ENCODE measurements at places on chromosomes 6 and 20.

DNA sequence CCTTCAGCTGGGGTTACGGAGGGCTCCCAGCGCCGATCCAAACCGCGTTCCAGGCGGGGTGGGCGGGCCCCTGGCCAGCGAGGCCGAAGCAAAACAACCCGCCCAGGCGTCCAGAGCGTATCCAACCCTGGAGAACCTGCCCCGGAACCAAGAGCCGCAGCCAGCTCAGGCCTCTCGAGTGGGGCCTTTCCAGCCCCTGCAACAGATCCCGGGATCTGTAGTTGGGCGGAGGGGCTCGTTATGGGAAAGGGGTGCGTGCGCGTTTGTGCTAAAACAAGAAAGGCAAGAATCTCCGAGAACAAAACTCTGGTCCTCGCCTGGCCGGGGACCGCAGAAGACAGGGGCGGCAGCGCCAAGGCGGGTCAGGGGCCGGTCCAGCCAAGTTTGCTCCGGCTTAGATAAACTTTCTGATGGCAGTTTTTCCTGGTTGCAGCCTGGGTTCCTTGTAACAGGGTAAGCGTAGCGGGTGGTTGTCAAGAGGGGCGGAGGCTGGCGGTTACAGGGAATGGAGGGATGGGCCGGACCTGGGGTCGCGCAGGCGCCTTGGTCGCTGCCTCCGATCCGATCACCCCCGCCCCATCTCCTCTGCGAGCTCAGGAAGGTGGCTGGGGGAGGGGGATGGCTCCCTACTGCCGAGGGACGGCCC is 448 bp upstream of the RIN2 start:
- peak; percentile 95 for DNase-seq

DNA sequence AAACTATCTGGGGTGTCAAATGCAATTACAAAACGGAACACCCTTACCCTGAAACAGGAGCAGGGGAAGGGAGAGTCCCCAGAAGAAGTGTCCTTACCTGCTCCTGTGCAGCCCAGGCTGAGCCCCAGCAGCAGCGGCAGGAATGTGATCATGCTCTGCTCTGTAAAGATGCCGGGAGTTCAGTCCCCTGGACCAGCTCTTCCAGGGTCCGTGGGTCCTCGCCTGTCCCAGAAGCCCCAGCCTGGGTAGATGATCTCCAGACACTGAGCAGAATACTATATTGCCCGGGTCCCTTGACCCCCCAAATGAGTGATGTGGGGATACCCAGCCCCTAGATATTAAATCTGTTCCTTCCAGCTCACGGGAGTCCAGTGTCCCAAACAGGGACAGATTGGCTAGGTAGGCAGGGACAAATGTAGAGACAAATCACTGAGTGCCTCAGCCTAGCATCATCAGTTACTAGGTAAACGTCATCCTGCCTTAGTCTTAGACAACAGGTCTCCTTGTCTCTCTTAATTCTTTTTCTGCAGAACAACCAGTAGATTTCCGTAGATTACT is at the start of gene HLA-DMB:
Gene HLA-DMB (minus strand): TSS at position 373 of the 558 bp plus-strand sequence. CDS start 221 bp downstream, at position 152.
- DNase-seq = no peak

DNA sequence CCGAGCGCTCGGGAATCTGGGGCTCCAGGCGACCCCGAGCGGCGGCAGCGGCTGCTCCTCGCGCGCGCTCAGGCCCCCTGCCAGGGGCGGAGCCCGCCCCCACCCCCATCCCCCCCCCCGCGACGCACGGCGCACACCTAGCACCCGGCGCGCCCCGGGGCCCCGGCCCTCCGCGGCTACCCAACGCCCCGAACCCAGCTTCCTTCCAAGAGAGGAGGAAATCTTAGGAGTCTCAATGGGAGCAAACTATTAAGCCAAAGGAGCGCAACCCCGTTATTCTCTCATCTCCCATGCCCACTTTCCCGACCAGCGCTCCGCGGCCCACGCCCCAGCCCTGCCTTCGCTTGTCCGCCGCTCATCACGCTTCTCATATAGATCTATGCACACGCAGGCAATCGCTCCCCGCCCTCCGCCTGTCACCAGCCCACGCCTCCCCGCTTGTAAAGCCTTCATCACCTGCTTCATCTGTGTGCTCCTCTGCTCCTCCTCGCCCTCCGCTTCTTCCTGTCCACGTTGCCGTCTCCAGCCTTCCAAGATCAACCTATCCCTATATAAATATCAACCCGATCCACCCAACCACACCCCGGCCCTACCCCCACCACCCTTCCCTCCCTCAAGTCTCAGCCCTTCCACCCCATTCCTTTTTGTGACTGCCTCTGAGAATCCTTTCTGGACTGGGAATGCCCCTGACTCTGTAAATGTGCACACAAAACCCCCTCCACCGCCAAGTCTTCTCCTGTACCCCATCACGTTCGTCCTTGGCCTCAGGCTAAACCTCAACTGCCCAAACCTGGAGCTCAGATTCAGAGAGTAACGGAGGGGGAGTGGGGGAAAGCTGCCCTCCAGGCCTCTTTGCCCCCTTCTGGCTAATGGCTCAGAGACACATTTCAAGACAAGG is at the start of gene DLK2:
Gene DLK2 (minus strand): TSS at position 18 of the 898 bp plus-strand sequence. CDS start 723 bp downstream, outside the sequence.
- no peak for DNase-seq

- no peak for DNase-seq
These were observed 42.3 kb downstream of the PDYN start for GRCh38 chr20:1951436-1952115.

GRCh38 chr6:73234733-73235132 is 9.4 kb upstream of the KHDC1L start:
- DNase-seq = no peak

- DNase-seq = no peak
These were observed 49.1 kb downstream of the RFPL4B start for GRCh38 chr6:112396221-112396620.

- no peak for DNase-seq
These were observed 232.8 kb upstream of the RNF24 start for GRCh38 chr20:4247898-4248858.

DNA sequence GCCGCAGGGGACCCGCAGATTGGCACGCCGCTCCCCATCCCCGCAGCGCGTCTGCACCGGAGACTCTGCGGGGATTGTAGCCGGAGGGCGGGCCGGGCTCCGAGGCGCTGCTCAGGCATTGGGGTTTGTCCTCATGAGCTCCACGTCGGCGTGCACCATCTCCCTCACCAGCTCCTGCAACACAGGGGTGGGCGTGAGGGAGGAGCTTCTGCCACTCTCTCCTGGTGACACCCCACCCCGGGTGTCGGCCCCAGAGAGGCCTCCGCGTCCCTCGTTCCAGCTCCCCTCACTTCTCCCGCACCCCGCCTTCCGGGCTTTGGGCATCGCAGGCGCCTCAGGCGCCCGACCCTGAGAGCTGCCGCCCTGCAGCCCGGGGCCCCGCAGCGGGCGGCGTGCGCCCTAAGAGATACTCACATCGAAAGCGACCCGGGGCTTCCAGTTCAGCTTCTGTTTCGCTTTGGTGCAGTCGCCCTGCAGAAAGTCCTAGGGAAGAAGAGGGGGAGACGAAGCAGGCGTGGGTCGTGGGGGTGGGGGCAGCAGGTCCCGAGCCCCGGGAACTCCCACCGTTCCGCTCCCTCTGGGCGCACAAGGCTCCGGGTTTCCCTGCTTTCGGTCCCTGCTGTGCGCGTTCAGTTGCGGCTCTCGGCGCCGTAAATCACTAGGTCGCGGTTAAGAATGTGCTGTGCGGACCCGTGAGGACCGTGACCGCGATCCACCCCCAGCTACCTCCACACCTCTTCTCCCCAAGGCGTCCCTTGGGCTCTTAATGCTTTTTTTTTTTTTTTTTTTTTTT is 14.5 kb downstream of the FOXC1 start:
- no peak for DNase-seq

- DNase-seq = no peak
These were observed 43.6 kb downstream of the USP45 start for GRCh38 chr6:99471638-99472037.

DNA sequence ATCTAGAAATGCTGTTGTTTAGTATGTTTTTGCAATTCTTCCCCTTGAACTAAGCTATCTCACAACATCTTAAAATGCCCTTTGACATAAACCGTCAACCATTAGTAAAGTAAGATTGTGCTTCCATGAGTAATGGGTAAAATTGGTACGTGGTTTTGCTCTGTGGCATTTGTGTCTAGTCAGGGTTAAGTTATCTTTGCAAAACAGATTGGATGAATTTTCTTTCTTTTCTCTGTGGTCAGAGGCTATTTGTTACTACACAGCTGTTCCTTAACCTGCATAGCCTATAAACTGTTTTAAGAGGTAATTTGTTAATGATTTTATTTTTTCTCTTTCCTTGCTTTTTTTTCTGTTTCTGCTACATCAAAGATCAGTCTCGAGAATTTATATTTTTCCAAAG is 75.4 kb downstream of the RPP40 start:
- DNase-seq = no peak

DNA sequence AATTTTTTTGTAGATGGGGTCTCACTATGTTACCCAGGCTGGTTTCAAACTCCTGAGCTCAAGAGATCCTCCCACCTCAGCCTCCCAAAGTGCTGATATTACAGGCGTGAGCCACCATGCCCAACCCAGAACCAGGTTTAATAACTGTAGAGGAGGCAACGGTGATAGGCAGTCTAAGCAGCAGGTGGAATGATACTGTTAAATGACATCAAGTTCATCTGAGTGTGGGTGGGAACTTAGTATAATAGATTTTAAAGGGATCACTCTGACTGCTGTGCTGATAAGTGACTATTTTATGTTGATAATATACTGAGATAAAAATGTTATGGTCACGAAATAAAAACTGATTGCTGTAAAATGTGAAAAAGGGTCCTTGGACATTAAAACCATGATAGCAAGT is 31.1 kb downstream of the PCNA start:
- DNase-seq = no peak

- DNase-seq = no peak
These were observed 86.8 kb downstream of the PLCB1 start for GRCh38 chr20:8218861-8219260.

- DNase-seq = no peak
These were observed 78.6 kb downstream of the CLVS2 start for GRCh38 chr6:123074616-123075015.

- DNase-seq = no peak
These were observed 2.2 kb downstream of the APCDD1L start for GRCh38 chr20:58512808-58513552.

DNA sequence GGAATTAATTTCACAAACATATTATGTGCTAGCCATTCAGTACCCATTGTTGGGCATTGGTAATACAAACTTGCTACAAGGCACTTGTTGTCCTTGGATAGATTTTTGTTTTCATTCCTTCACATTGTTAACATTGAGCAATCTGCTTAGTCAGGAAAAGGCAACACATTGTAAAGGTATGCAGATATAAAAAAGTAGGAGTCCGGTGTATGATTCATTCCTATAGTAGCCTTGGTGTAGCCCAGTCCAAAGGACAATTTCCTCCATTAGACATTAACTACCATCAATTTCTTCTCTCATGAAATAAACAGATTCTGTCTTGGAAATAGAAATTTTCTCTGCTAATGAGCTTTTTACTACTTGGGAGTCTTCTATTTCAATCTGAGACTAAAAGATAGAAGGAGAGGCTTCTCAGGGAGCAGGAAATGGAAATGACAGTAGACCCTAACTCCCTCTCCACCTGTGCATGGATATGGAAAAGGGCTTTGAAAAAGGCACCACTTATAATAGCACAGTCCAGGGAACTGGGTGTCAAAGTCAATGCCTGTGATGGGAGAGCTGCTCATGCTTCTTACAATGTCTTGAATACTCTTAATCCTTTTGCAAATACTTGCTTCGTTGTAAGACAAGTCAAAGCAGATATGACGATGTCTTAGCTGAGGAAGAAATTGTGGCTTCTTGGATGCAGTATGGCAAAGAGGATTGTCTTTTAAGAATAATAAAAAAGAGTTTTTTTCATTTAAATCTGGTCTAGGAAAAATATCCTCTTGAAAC is 369.4 kb upstream of the CITED2 start:
- no peak for DNase-seq

GRCh38 chr6:141726248-141726647 is 406.5 kb upstream of the GJE1 start:
- no peak for DNase-seq

- DNase-seq = no peak
These were observed 5.3 kb upstream of the ZNF184 start for GRCh38 chr6:27478141-27478705.

DNA sequence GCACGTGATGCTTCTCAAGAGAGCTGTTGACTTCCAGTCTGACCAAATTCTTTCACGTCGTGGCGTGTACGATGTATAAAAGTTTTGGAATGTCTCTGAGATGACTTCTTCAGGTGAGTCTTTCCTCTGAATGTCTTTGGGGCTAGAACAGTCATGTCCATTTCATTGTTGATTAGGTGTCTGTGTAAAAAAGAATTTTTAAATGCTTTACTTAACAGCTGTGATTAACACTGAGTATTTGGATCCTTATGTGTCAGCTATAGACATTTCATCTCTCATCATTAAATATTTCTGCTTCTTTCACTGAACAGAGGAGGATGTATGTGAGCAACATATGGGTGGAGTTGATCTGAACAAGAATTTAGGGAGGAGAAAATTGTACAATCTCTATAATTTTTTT is 29.3 kb upstream of the KIF13A start:
- DNase-seq = no peak

- DNase-seq = no peak
These were observed 37.7 kb upstream of the TAF8 start for GRCh38 chr6:42012501-42013133.

DNA sequence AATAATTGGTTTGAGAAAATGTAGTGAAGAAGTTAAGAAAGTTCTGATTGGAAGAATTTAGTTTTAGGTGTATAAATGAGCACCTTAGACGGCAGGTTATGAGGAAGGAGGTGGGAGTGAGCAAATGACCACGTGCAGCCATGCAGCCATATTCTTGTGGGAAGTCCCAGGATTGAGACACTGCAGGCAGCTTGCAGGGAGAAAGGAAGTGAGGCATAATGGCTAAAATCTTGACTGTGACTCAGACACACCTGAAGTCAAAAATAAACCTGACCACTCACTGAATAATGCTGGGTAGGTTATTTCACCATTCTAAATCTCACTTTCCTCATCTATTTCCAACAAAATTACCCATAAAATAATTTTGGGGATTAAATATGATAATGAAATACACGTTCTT is 16.6 kb downstream of the DSE start:
- DNase-seq = no peak

- no peak for DNase-seq
These were observed 157.7 kb upstream of the MMS22L start for GRCh38 chr6:97440590-97441176.

GRCh38 chr6:28863604-28864325 is 60.0 kb downstream of the TRIM27 start:
- peak; percentile 95 for DNase-seq

DNA sequence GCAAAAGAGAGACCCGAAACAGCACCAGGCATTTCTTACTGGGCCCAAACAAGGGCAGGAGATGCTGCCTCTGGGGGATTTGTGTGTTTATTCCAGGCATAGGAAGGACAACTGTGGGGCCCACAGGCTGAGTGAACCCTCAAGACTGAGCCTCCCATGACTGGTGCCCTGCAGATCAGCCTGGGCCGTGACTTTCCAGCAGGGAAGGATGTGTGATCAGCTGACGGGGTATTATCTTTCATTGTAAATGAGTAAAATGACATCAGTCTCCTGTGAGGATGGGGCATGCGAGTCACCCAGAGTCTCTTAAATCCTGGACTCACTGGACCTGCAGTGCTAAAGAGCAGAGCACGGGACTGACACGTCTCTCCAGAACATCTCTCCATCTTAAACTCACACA is 3.9 kb upstream of the TEAD3 start:
- DNase-seq = no peak

GRCh38 chr6:118748311-118749062 is 97.1 kb upstream of the CEP85L start:
- DNase-seq = peak; percentile 90

GRCh38 chr20:49356676-49357075 is 78.8 kb upstream of the ZNFX1 start:
- no peak for DNase-seq

- peak; percentile 86 for DNase-seq
These were observed 104.1 kb upstream of the FOXA2 start for GRCh38 chr20:22688485-22688884.

Measured in esophagus muscularis mucosa (tissue), 4 donors.